ENCODE measurements at places on chromosomes 6 and 20.

GRCh38 chr20:12786276-12786675, 222.5 kb upstream of the SPTLC3 start:
- DNase-seq: no peak

DNA sequence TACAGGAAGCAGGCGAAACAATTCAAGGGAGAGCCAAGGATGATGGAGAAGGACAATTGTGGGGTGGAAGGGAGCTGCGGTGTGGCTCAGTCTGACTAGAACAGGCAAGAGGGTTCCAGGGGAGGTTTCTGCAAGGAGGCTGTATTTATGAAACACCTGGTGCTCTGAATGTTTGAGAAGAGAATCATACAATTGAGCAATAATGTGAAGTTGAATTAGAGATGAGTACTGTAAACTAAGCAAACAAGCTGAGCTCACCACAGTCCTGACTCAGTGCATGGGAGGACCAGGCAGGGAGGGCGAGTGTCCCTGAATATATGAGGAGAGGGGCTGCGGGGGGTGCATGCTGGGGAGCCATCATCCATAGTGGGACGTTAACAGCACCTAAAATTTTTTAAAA, 279.7 kb downstream of the KIF16B start:
- no peak for DNase-seq

- DNase-seq: no peak
These were observed 233.1 kb upstream of the ZNF217 start for GRCh38 chr20:53826597-53827291.

GRCh38 chr6:43604174-43604573, 24.9 kb downstream of the GTPBP2 start:
- no peak for DNase-seq

GRCh38 chr6:106533054-106533453, 96.2 kb downstream of the RTN4IP1 start:
- no peak for DNase-seq

DNA sequence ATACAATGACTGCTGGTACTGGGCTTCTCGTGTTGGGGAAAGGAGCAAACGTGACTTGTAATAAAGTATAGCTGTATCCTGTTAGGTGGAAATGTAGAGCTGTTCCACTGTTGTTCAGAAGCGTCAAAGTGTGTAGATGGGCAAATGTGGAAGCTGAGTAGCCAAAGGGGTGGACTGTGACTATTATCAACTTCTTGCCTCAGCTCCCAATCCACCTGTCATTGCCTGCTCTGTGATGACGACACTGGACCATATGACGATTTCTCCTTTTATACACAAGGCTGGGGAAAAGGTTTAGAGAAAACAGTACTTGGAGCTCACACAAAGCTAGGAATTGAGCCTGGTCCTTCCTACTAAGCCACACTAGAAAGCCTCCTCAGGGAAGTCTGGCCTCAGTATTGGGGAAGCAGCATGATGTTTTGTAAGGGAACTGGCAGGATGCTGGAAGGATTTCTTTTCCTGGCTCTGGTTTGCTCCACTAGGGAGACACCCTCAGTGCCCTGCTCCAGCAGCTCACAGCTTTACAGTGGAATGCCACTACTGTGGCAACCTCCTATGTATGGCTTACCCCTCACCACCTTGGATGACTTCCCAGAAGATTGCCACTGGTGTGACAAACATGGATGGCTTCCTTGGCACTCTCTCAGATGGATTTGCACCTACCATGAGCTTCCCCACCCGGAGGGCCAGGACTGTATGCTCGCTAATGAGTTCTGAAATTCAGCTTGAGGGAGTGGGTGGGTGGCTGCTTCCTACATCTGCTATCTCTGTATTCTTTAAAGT, 20.0 kb downstream of the CD164 start:
- DNase-seq: no peak

GRCh38 chr20:25022680-25023079, 30.1 kb upstream of the APMAP start:
- no peak for DNase-seq

- DNase-seq: no peak
These were observed 567 bp downstream of the HS3ST5 start for GRCh38 chr6:114342086-114342825.

DNA sequence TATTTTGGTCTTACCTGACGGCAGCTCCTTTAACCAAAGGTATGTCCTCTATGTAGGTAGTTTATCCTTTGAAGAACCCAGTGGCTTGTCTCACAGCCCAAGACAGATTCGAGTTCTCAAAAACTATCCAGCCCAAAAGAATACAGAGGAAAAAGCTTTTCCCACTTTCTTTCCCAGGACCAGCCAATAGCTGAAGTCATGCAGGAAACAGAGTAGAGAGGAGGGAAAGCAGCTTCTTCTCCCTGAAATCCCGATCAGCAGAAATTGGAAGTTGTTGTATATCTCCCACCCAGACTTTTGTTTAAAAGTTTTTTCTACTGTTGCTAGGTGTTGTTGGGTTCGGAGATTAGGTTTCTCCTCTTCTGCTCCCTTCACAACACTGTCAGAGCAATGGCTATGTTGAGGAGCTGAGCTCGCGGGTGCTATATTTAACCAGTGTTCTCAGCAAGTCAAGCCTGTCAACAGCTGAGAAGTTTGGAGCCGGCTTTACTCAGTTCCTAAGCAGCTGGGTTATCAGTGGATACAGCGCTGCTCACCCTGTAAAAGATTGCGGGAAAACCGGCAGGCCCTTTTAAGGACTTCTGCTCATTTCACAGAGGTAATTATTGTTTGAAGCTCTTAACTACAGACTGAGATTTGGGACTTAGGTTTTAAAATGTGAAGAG, at the start of gene FILIP1:
TSS of gene FILIP1 (minus strand) at position 401 of the 665 bp plus-strand sequence. CDS start 78,828 bp downstream, outside the sequence.
- no peak for DNase-seq

DNA sequence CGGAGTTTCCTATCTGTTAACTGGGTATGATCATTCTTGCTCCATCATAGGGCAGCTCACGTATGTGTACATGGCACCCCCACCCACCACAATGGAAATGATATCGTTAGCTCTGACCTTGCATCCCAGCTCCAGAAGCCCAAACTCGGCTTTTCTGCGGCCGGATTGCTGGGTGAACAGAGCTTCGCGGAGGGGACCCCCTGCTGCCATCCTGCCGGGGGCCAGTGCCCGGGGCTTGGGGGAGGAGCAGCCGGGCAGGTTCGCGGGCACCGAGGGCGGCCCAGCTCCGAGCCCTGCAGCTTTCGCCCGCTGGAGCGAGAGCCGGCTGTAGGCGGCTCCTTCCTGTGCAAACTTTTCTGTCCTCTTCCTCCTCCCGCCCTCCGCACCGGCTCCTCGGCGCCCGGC, 24.9 kb upstream of the FUCA2 start:
- DNase-seq: no peak

DNA sequence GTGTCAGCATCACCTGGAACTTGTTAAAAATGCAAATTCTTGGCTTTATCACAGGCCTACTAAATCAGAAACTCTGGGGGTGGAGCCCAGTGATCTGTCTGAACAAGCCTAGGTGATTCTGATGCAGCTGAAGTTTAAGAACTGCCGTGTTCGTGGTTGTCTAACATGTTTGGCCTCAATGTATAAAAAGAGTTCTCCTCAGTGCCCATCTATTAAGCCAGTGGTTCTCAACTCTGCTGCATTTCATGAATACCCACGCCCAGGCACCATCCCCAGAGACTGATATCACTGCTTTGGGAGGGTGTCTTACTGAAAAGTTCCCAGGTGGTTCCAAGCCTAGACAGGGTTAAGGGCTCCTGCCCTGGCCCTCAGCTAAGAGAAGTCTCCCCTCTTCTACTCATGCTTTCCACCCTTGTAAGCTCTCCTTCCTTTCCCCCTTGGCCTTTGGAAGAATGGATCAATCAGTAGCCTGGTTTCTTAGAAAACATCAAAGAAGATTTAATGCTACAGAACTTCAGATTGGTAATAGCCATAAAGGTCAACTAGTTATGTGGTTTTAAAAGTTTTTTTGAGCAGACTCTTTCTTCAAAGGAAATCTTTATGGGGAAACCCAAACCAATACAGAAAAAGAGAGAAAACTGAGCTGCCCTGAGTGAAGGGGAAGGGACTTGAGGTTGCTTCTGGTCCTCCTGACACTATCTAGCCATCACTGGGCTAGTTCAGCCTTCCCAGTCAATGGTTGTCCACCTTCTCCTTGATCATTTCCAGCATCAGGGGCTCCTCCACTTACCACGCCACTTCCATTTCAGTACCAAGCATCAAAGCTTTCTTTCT, 38.9 kb upstream of the TNFAIP3 start:
- DNase-seq: no peak

GRCh38 chr6:105695461-105695860, 292.6 kb upstream of the PREP start:
- no peak for DNase-seq

GRCh38 chr6:86511962-86512361, 425.4 kb upstream of the HTR1E start:
- DNase-seq: no peak

DNA sequence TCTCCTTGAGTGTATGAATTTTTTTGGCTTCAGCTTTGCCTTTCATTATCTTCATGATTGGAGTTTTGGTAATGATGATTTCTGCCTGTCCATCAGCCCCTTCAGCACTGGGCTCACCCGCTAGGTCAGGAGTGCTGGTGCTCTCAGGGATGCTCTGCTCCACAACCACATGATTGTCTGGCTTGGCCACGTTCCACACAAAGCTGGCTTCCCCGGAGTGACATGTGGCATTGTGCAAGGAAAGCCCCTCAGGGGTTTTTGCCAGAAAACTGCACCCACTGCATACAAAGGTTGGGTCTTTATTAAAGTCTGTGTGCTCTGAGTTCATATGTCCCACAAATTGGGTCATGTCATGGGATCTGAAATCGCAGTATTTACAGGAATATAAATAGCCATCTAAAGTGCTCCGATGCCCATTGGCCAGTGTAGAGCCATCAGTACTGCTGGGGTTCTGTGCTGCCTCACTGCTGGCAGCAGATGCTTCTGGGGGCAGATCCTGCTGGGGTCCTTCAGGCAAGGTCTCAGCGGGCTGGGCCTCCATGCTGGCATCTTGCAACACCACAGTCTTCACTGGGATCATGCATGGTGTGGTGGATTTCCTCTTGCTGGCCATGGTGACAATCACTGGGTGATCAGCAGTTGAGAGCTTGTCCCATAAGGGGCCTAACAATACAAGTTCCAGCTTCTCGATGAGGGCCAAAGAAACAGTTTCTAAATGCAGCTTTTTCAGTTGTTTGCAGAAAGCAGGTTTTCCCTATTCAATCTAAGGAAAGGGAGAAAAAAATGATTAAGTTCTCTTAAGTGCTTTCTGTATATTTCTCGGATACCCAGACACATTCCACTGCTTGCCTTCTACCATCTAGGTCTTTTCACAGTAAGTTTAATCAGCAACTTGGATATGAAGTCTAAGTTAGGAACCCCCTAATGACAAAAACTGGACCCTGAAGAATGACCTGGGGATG, 67.2 kb downstream of the PLCG1 start:
- DNase-seq: no peak

DNA sequence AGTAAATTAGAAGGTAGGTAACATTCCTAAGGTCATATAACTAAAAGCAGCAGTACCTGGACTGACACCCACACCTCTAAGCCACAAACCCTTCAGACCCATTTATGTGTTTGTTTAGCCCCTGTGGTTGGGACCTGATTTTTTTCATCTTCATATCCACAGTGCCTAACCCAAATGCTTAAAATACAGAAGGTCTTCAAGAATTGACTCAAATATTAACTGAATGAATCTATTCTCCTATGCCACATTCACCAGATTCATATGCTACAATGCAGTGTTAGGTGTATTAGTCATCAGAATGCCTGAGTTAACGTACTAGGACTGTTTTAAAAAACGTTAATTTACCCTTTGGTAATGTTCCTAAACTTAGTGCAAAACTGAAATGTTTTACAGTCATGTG, 124.8 kb downstream of the AHI1 start:
- DNase-seq: no peak

- no peak for DNase-seq
These were observed 108.1 kb downstream of the CEBPB start for GRCh38 chr20:50298554-50299324.

GRCh38 chr6:7974938-7975763, 64.6 kb upstream of the TXNDC5 start:
- no peak for DNase-seq

DNA sequence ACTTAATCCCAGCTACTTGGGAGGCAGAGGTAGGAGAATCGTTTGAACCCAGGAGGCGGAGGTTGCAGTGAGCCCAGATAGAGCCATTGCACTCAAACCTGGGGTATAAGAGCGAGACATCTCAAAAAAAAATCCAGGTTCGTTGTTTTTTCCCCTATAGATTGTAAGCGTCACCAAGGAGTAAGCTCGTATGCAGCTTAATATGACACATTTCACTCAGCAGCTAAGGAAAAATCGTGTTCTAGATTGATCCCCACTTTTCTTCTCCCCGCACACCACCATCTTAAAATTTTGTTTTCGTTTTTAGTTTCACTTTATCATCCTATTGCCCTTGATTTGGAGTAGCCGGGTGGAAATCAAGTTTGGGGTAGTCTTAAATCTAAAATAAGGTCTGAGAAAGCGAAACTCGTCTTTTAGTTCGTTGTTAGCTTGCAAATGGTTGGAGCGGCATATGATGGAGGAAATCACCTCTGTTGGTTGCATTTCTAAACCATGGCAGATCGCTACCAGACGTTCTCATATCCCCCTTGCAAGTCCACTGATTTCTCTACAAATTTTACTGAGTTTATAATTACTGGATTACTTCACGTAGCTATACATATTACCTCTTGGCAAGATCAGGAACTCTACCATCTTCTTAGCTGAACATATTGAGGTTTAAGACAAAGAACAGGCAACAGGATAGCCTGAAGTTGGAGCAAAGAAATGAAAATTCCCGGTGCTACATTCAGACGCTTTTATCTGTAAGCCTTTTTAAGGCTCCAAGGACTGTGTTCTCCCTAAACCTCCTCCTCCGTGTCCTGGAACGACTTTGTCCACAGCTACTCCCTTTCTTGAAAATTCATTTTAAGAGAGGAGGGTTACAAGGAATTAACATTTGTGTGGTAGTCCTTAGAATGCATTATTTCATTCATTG, 91.1 kb upstream of the BTN3A2 start:
- peak; percentile 57 for DNase-seq

- DNase-seq: no peak
These were observed 867.3 kb downstream of the KIF16B start for GRCh38 chr20:15705975-15706374.

DNA sequence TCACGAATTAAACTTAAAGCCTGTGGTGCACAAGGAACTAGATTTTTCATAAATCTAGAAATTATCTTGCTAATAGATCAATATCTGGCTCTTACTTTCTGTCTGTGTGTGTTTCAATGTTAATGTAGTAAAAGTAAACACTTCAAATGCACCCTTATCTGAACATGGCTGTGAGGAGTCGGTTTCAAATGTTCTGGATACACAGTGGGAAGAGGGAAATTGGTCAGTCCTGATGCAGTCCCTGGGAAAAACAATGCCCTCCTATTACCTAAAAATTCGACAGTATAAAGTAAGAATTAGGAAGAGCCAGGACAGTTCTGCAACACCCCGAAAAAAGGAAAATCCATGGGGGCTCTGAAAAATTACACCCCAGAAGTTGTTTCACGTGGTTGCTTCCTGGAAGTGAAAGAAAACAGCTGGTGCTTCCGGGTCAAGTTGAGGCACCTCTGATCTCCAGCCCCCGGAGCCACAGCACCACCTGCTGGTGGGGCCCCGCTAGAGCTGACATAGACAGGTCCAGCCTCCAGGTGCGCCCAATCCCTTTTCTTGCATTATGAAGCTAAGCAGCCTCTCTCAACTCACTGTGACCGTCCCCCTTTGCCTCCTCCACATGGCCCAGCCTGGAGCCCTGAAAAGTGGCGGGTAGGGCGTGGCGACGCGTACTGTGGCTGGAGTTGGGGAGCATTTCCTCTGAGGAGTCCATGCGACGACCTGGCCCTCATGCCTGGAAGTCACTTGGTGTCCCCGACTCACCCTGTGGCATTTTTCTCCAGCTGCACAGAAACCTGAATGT, 8.3 kb downstream of the SEMG2 start:
- no peak for DNase-seq

Measured in NCI-H187 (cell line).